IMR-90 (cell line): ENCODE measurements at places on chromosomes 7 and 10. TPM values are rescaled to one million over a fixed set of nuclear protein-coding genes. Genes with fewer than 3 reads are reported as not detected.
A peak's percentile ranks its signal among the peaks of the same experiment; 100 is the strongest.

- H3K27me3 ChIP-seq = no peaks in the 10 kb centered on the region
- no peak overlapping the region for H3K27ac ChIP-seq
- no peak overlapping the region for H3K4me3 ChIP-seq
- H3K36me3 ChIP-seq = no peaks in the 10 kb centered on the region
- no peaks in the 10 kb centered on the region for H3K4me1 ChIP-seq
These were observed 103.7 kb upstream of the CALCR start for GRCh38 chr7:93678185-93678584.

- no peak for DNase-seq
- no peak overlapping the region for H3K4me3 ChIP-seq
- H3K36me3 ChIP-seq = peaks cover 42% of the 10 kb centered on the region
- H3K27me3 ChIP-seq = no peaks in the 10 kb centered on the region
- H3K27ac ChIP-seq = no peak overlapping the region
These were observed 28.1 kb downstream of the YWHAG start for GRCh38 chr7:76330673-76331072.

Gene CRYGN
- total RNA-seq = not detected in 2 replicates

DNA sequence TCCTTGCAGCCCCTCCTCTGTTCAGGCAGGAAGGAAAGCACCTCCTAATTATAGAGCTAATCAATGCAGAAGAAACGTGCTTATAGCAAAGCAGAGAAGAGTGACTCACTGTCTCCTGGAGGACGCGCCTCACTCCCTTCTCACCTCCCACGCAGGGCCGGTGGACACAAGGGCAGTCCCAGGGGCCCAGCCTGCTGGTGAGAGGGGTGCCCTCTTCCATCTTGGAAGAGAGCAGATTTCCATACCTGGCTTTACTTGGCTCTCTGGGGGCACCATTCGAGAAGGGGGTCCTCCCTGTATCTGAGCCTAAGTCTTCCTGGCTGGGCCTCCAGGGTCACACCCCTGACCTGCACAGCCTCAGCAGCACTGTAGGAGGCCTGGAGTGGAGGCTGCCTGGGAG lies 55.8 kb downstream of the RASGEF1A start:
- H3K27me3 ChIP-seq = peaks cover 22% of the 10 kb centered on the region; the same call in 1 of the 2 replicates
- H3K4me3 ChIP-seq = no peak overlapping the region
- H3K36me3 ChIP-seq = no peaks in the 10 kb centered on the region
- H3K4me1 ChIP-seq = no peaks in the 10 kb centered on the region
- no peak overlapping the region for H3K27ac ChIP-seq
- DNase-seq = peak; percentile 15

Gene POMZP3
- total RNA-seq = 1.1 and 1.4 TPM in 2 replicates
